Effector memory CD4-positive, alpha-beta T cell (primary cell): ENCODE measurements at places on chromosomes 7 and 10.

DNA sequence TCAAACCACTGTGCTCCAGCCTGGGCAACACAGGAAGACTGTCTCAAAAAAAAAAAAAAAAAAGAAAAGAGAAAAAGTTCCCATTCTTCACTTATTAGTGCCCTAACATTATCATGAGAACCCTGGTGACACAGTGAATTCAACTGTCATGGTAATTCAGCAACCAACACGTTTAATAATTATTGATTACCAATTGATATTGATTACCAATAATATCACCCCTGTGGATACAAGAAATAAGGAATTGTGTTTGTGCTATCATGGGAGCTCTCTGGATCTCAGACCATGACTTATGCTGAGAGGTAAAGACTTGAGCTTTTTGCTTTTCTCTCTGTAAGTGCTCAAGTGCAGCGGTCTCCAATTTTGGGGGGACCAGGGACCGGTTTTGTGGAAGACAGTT, 195.3 kb downstream of the TPST1 start:
- no peak for DNase-seq

DNA sequence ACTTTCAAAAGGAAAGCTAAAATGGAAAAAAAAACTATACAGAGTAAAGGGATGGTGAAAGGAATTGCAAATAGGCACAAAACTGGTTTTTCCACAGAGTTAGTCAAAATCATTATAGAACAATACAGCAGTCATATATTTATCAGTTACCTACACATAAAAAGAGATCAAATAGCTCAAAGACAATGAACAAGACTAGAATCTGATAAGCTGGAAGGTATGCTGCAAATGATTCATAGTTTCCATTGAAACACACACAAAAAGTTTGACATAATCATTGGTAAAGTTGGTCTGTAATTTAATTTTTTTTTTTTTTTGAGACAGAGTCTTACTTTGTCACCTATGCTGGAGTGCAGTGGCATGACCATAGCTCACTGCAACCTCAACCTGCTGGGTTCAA, 92.4 kb upstream of the SGCE start:
- no peak for DNase-seq

GRCh38 chr7:118183428-118183785, 557 bp upstream of the LSM8 start:
- no peak for DNase-seq

- no peak for DNase-seq
Observed at GRCh38 chr10:120735773-120736371, 115.3 kb upstream of the WDR11 start.

- DNase-seq, result no peak
Observed at GRCh38 chr10:64449603-64450002, 928.4 kb downstream of the REEP3 start.

GRCh38 chr10:119755446-119755845, 29.6 kb downstream of the INPP5F start:
- DNase-seq, result no peak

- DNase-seq, result no peak
Observed at GRCh38 chr7:57424515-57425238, 25.3 kb upstream of the ZNF716 start.

DNA sequence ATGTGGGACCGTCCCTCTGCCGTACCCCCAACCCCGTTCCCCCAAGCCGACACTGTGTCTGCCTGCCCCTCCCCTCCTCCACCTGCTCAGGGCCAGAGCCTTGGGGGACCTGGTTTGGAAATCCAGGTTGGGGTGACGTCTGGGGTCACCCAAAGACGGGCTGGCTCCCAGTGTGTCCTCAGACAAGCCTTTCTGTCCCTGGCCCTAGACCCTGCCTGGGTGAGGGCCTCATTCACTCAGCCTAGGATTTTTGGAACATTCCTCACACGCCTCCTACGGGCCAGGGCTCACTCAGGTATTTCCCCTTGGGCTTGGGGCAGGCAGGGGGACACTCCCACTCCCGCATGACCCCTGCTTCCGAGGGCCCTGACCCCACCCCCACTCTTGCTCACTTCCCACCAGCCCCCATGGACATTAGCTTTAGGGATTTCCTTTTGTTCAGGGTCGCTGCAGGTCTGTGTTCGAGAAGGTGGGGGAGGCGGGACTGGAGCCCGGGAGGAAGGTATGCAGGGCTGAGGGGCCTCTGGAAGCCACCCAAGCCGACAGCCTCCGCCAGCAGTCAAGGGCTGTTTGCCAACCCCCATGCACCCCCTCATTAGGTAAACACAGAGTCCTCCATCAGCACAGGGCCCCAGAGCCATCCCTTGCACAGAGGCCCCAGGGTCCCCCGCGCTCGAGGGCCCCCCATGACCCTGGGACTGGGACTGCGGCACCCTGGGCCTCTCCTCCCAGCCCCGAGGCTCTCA, 35.1 kb downstream of the PDGFA start:
- DNase-seq, result no peak
